ENCODE measurements at places on chromosomes 1 and 21.

- H3K27me3 ChIP-seq, result peaks cover 32% of the 10 kb centered on the region
- peaks cover 38% of the 10 kb centered on the region for H3K4me1 ChIP-seq
- peak overlapping the region; percentile 35 for H3K4me3 ChIP-seq
- H3K36me3 ChIP-seq, result peaks cover 7% of the 10 kb centered on the region
- peak; percentile 56 for DNase-seq
These were observed 14.3 kb downstream of the GPR137B start for GRCh38 chr1:236156512-236157208.

DNA sequence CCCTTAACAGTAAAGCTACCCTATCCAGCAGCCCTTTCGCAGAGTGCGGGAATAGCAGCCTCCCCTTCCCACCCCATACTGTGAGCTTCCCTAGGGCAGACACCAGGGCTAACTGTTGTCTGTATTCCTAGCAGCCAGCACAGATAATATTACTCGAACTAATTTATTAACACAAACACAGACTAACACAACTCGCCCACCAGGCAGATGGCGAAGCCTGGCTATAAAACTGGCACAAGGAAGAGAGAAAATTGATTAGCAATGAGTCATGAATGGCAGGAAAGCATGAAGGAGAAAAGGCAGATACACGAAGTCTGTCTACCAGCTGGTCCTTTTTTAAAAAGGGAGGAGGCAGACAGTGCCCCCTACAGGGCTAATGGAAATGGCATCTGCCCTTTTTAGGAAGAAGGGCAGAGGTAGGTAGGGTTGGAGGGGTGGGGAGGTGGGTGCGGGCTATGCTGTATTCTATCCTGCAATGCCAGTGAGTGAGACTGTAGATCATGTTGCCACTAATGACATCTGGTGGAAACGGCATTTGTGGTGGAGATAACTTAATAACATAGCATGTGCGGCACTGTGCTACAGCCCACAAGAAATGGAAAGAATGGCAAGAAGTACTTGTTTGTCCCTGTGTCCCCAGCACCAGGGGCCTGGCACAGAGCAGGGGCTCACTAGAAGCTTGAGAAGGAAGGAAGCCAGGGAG, 30.6 kb upstream of the CTPS1 start:
- peaks cover 6% of the 10 kb centered on the region for H3K4me1 ChIP-seq
- DNase-seq, result no peak
- peaks cover 23% of the 10 kb centered on the region for H3K27me3 ChIP-seq
- no peak overlapping the region for H3K27ac ChIP-seq
- peaks cover 2% of the 10 kb centered on the region for H3K36me3 ChIP-seq

DNA sequence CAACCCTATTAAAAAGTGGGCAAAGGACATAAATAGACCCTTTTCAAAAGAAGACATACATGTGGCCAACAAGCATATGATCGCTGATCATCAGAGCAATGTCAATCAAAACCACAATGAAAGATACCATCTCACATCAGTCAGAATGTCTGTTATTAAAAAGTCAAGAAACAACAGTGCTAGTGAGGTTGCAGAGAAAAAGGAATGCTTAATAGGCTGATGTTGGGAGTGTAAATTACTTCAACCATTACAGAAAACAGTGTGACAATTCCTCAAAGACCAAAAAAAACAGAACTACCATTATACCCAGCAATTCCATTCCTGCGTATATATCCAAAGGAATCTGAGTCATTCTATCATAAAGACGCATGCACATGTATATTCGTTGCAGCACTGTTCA, 13.2 kb downstream of the USH2A start:
- H3K36me3 ChIP-seq, result no peaks in the 10 kb centered on the region
- H3K27ac ChIP-seq, result no peak overlapping the region
- peaks cover 1% of the 10 kb centered on the region for H3K27me3 ChIP-seq
- no peak for DNase-seq

- H3K4me1 ChIP-seq, result peaks cover 14% of the 10 kb centered on the region
- peaks cover 5% of the 10 kb centered on the region for H3K36me3 ChIP-seq
- no peak for DNase-seq
These were observed 982 bp upstream of the TRIM17 start for GRCh38 chr1:228417483-228418203.

GRCh38 chr21:34338226-34338625, 25.6 kb upstream of the KCNE2 start:
- no peak for DNase-seq
- peaks cover 5% of the 10 kb centered on the region for H3K27me3 ChIP-seq
- H3K4me1 ChIP-seq, result no peaks in the 10 kb centered on the region
- H3K36me3 ChIP-seq, result no peaks in the 10 kb centered on the region
- no peak overlapping the region for H3K27ac ChIP-seq

GRCh38 chr21:45618846-45619485, 24.6 kb upstream of the PCBP3 start:
- no peak for DNase-seq
- H3K4me1 ChIP-seq, result peaks cover 13% of the 10 kb centered on the region
- H3K36me3 ChIP-seq, result no peaks in the 10 kb centered on the region
- H3K4me3 ChIP-seq, result no peak overlapping the region
- H3K27ac ChIP-seq, result no peak overlapping the region
- H3K27me3 ChIP-seq, result peaks cover 6% of the 10 kb centered on the region

DNA sequence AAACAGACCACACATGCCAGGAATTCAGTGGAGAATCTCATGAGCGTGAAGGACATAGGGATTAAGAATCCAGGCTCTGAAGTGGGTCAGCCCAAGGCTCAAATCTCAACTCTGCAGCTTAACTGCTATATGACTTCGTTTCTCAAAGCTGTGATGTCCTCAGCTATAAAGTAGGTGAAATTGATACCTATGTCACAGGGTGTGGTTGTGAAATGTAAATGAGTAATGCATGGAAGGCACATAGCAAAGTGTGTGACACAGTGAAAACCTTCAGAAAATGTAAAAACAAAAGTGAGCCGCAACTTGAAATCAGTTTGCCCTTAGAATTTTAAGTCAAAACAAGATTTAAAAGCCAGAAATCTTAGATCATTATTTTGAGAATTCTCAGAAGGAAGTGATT, 145.7 kb upstream of the PRMT6 start:
- H3K27ac ChIP-seq, result no peak overlapping the region
- DNase-seq, result no peak
- H3K4me1 ChIP-seq, result no peaks in the 10 kb centered on the region
- H3K36me3 ChIP-seq, result no peaks in the 10 kb centered on the region

GRCh38 chr21:45020629-45021427, 53.6 kb upstream of the ADARB1 start:
- H3K4me1 ChIP-seq, result peaks cover 3% of the 10 kb centered on the region
- peaks cover 7% of the 10 kb centered on the region for H3K36me3 ChIP-seq
- no peak for DNase-seq
- H3K27ac ChIP-seq, result no peak overlapping the region
- no peak overlapping the region for H3K4me3 ChIP-seq
- H3K27me3 ChIP-seq, result peaks cover 12% of the 10 kb centered on the region

- no peak for DNase-seq
- H3K4me1 ChIP-seq, result peaks cover 20% of the 10 kb centered on the region
- peaks cover 10% of the 10 kb centered on the region for H3K36me3 ChIP-seq
- no peaks in the 10 kb centered on the region for H3K27me3 ChIP-seq
- no peak overlapping the region for H3K4me3 ChIP-seq
- peak overlapping the region; percentile 45 for H3K27ac ChIP-seq
These were observed 45.2 kb downstream of the PRKCZ start for GRCh38 chr1:2095394-2095793.

DNA sequence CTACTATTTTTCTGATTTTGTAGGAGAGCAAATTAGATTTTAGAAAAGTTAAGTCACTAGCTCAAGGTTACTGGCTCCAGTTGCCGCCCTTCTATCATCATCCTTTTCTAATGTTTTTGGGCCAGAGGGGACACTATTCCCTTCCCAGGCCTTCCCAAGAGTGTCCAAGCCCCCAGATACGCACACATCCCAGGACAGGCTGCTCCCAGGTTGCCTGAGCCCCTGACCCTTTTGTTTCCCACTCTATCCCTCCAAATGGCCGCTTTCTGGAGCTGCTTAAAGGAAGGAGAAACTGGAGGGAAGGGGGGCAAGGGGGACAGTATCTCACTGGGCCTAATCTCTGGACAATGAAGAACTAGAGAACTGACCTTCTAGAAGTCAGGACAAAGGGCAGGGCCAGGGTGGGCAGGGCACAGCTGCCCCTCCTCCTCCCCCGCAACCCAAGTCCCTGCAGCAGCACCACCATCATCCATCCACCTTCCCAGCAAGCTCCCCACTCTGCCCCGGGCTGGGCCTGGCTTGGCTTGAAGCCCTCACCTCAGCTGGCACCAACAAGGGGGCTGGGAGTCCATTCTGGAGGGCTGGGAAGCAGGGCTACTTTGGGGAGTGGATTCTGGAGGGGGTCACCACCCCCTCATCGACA, 1.1 kb upstream of the MAP7D1 start:
- H3K4me1 ChIP-seq, result peaks cover 45% of the 10 kb centered on the region
- no peaks in the 10 kb centered on the region for H3K27me3 ChIP-seq
- H3K27ac ChIP-seq, result peak overlapping the region; percentile 97
- H3K4me3 ChIP-seq, result peak overlapping the region; percentile 90
- no peak for DNase-seq

DNA sequence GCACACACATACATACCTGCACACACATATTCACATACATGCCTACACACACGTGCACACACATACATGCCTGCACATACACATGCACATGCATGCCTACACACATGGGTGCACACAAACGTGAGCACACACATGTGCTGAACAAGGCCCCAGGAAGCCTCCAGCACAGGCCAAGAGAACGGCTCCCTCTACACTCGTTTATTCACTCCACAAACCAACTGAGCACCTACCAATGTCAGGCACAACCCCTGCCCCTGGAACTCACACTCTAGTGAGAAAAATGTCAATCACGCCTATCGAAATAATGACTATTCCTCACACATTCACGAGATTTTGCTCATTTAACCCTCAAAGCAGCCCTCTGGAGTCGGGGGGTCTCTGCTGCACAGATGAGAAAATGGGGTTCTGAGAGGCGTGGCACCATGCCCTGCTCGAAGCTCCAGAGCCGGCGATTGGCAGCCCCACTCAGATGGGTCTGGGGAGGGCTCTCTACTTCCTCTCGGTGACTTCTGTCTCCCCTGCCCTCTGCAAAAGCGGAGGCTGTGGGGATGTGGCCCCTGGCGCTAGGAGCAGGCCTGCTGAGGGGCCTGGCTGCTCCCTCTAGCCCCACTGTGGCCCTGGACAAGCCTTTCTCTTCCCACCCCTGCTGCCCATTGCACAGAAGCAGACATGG, 90.2 kb upstream of the RUNX3 start:
- peak overlapping the region; percentile 97 for H3K27ac ChIP-seq
- DNase-seq, result no peak
- peaks cover 46% of the 10 kb centered on the region for H3K4me1 ChIP-seq
- H3K4me3 ChIP-seq, result no peak overlapping the region
- H3K36me3 ChIP-seq, result no peaks in the 10 kb centered on the region
- no peaks in the 10 kb centered on the region for H3K27me3 ChIP-seq

- H3K27ac ChIP-seq, result no peak overlapping the region
- DNase-seq, result no peak
- no peaks in the 10 kb centered on the region for H3K27me3 ChIP-seq
- peaks cover 22% of the 10 kb centered on the region for H3K36me3 ChIP-seq
- H3K4me3 ChIP-seq, result no peak overlapping the region
These were observed 217.6 kb downstream of the LYPLAL1 start for GRCh38 chr1:219391297-219391696.

DNA sequence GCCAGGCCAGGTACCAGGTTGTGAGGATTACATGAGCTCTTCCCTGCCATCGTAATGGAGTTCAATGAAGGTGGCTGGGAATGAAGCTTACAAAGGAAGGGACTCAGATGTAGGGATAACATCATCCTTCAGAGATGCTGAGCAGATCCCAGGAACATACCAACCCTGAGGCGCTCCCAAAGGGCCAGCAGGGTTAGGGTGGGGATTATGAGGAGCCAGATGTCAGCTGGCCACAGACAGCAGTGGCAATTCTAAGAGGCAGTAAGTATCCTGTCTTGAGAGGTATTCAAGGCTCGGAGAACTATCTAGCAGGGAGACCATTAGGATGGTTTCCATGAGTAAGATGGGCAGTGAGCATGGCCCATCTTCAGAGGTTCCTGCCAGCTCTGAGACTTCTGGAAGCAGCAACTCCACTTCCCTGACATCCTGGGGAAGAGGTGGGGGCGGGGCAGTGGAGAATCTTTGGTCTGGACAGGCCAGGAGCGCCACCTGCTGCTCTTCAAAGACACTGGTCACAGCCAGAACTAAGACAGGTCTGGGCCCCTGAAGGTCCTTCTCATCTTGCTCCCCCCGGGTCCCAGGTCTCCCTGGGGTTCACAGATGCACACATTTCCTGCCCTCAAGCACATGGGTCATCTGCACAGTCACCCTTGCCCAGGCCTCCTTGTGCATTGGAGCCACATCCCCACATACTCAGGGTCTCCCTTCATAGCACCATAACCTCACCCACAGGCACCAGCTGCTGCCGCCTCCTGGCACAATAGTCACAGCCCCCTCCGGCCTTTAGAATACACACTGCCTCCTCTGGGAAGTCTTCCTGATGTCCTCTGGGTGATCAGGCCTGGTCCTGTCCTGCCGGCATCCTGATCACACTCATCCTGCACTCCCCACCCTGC, 2.7 kb upstream of the SDC3 start:
- peaks cover 2% of the 10 kb centered on the region for H3K36me3 ChIP-seq
- peaks cover 21% of the 10 kb centered on the region for H3K27me3 ChIP-seq
- no peak for DNase-seq
- no peak overlapping the region for H3K4me3 ChIP-seq
- H3K4me1 ChIP-seq, result peaks cover 21% of the 10 kb centered on the region
- H3K27ac ChIP-seq, result no peak overlapping the region

GRCh38 chr1:237138551-237138950, 96.6 kb downstream of the RYR2 start:
- H3K4me1 ChIP-seq, result no peaks in the 10 kb centered on the region
- no peak overlapping the region for H3K27ac ChIP-seq
- no peak for DNase-seq
- H3K4me3 ChIP-seq, result no peak overlapping the region

DNA sequence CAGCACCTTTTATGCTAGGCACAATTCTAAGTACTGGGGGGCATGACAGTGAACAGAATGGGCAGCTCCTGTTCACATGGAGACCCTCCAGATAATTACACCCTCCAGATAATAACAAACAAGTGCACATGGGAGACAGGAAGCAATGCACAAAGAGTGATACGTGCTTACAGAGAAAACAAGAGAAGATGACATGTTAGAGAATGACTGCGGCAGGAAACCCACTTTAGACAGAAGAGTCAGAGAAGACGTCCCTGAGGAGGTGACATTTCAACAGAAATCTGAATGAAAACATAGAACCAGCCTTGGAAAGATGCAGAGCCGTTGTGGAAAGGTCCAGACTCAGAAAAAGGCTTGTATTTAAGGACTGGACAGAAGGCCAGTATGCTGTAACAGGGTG, 54.7 kb upstream of the ARTN start:
- H3K27ac ChIP-seq, result no peak overlapping the region
- DNase-seq, result no peak
- no peaks in the 10 kb centered on the region for H3K4me1 ChIP-seq
- peaks cover 3% of the 10 kb centered on the region for H3K36me3 ChIP-seq
- H3K4me3 ChIP-seq, result no peak overlapping the region

Measured in memory B cell (primary cell).